LNCaP clone FGC (cell line): ENCODE measurements at places on chromosomes 4 and X.

GRCh38 chr4:15868111-15868510 lies 70.4 kb downstream of the FGFBP1 start:
- no peak for DNase-seq

DNA sequence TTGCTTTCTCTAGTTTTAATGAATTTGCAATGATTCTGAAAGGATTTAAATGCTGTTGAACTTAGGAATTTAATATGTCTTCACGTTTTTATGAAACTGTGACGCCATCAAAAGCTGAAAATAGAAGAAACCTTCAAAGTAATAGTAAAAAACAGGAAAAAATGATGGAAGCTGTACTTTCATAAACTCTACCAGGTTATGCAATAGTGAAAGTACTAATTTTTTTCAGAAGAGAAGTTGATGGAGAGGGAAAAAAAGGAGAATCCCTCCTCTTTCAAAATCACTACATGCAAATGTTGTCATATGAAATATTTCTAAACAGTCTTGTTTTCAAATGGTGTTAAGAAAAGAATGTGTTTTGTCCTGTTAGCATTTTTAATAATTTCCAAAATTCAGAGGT lies 73.6 kb downstream of the ZNF330 start:
- DNase-seq: no peak

DNA sequence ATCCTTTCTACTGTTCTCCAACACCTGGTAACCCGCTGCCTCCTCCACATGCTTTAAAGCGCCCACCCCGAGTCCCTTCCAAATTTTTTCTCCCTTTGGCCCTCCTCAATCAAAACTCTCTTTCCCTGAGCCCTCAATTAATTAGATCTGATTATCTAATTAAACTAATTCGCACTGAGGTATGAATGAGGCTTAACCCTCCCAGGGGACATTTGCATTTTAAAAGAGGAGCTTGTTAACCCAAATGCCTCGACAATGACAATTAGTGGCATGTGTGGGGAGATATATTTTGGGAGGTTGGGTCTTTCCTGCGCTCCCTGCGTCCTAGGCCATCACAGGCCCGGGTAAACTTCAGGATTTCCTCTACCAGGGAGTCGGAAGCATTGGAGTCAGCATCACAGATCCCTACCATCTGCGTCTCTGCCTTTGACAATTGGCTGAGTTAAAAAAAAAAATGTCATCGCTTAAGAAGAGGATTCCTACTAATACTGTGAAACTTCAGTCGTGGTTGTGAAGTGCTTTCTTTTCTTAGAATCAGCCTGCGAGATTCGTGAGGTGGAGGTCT lies 50.6 kb downstream of the TENM3 start:
- no peak for DNase-seq

GRCh38 chr4:155578726-155579370 lies 87.8 kb upstream of the GUCY1A1 start:
- no peak for DNase-seq

GRCh38 chr4:81518762-81519426 lies 47.2 kb upstream of the RASGEF1B start:
- no peak for DNase-seq

- no peak for DNase-seq
Observed at GRCh38 chr4:2672082-2672481, 84.1 kb downstream of the TNIP2 start.
